Activated naive CD4-positive, alpha-beta T cell (primary cell): ENCODE measurements at places on chromosomes 2 and 18.

DNA sequence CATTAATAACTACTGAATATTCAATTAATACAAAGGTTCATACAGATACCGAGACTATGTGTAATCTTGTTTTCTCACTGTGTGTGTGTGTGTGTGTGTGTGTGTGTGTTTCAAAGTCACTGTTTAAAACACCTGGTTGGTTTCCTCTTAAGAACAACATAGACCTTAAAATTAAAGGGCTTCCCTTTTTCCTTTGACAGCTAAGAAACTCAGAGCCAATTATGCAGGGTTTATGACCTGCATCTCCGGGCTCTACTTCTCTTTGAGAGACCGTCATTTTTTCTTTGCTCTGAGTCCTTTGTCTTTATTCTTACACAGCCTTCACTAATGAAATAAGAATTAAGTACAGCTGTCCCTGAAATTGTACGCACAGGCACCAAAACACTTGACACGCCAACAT lies 145.6 kb downstream of the HDAC4 start:
- no peak for DNase-seq

DNA sequence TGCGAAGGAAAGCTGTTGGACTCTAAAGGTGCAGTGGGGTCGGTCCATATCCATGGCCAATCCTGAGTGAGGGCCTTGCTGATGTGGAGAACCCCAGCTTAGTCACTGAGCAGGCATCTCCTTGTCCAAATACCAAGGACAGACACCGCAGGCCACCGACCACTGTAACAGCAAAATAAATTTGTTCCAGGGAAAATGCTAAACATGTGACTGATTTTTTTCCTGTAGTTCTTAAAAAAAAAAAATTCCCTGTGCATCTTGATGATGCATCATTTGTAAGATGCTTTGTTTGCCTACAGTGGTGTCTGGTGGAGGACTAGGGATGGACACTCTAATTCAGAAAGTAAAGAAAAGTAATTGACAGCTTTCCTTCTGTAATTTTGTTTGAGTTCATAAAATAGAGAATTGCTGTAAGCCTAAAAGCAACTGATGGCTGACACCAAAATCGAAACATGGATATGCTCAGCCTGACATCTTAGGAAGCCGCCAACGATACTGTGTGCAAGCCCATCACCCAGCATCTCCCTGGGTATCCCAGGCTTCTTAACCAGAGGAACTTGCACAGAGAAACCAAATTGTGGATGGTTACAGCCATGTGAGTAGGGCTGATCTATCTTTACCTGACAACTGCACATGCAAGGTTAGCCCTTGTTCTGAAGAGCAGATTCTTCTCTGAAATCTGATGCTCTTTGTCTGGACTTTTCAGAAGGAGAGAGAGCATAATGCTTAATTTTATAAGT lies 188.6 kb downstream of the ARL4C start:
- DNase-seq: no peak

DNA sequence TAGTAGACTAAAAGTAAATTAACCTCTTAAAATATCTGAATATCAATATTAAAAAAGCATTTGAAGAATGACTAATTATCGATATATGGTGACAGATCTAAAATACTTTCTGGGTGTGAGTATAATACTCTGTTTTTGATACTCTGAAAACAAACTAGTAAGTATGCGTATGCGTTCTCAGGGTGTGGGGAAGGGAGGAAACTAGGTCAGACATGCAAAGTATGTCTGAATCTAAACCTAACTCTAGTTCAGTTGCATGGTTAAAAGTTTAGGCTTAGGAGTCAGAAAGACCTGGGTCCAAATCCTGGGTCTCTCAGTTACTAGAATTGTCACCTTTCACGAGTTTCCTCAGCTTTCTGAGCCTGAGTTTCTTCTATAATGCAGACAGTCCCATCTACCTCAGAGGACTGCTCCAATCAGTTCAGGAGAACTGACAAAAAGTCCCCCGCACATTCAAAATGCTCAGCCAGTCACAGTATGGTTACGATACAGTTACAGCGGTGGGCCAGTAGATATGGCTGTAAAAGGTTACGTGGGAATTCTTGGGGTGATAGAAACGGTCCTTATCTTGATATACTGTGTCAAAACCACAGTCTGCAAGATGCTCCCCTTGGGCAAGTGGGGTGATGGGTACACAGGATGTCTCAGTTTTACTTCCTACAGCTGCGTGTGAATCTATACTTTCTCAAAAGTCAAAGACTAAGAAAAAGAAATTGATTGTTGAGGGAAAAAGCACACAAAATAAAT lies 29.2 kb downstream of the UNC50 start:
- DNase-seq: no peak

GRCh38 chr2:198173242-198173641 lies 368.8 kb downstream of the PLCL1 start:
- DNase-seq: no peak

DNA sequence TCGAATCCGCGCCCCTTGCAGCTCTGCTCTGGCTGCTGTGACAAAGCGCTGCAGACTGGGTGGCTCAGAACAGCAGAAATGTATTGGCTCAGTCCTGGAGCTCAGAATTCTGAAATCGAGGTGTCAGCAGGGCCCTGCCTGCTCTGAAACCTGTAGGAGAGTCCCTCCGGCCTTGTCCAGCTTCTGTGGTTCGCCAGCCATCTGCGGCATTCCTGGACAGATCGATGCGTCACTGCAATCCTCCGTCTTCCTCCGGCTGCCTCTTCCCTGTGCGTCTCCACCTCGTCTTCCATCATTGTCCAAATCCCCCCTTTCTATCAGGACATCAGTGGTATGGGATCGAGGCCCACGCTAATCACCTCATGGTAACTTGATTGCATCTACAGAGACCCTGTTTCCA lies 115.2 kb downstream of the RNF144A start:
- DNase-seq: no peak

GRCh38 chr18:34978533-34978893 lies 62.7 kb upstream of the MAPRE2 start:
- DNase-seq: no peak

DNA sequence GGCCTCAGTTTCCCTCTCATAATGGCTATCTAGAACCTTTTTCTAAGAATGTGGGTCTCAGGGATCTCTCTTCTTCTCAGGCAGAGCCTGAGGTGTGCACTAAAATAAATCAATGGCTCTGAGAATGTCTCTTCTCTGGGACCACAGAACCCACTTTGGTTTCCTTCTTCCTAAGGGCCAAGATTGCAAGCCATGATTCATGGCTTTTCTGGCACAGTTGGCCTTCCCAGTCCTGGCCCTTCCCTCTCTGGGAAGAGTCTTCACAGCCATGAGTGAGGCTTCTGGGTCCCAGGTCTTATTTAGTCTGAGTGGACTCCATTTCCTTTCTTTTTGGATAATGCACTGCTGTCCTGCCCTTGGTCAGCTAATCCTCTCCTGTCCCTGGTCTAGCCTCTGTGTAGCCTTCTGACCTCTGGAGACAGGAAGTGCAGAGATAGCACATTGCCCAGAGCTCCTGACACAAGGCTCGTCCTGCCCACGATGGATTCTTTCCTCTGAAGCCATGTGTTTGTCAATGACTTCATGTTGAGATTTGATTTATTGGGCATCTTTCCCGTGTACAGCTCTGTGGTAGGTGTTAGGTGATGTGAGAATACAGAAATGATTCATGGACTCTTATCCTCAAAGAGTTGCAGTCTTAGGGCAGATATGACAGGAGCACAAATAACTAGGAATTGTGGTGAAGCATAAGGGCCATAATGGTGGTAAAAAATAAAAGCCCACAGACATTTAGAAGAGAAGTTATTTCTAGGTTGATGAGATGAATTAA lies 245.0 kb downstream of the CLIP4 start:
- DNase-seq: no peak

DNA sequence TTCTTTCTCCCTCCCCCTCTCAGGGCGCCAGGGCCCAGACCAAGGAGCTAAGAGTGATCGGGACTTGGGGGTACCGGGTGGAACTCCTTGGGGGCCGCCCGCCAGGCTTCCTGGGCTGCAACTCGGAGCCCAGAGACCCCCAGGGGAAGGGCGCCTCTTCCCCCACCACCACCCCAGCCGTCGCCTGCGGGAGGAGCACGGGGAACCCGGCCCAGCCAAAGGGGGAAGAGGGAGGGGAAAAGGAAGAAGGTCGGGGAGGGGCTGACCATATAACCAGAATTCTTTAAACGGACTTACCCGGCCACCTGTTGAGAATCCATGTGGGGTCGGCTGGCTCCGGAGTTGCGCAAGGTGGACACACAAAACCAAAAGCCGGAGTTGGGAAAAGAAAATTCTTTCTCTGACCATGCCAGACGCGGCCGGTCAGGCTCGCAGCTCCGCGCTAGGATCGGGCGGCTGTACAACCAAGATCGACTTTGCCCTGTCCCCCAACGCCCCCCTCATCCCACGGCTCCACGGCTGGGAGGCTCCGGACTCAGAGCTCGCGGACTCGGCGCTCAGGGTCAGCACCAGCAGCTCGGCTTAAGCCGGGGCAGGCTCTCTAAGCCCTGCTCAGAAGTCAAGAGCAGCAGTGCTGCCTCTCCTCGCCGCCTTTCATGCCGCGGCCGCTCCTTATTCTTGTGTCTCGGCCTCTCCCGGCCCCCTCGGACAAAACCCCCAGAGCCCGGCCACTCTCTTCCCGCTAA lies 6.3 kb upstream of the SIX3 start:
- no peak for DNase-seq

- DNase-seq: no peak
Measured at GRCh38 chr2:224312741-224313140, 89.2 kb downstream of the FAM124B start.

GRCh38 chr2:56587456-56587855 lies 403.7 kb downstream of the CCDC85A start:
- DNase-seq: no peak

DNA sequence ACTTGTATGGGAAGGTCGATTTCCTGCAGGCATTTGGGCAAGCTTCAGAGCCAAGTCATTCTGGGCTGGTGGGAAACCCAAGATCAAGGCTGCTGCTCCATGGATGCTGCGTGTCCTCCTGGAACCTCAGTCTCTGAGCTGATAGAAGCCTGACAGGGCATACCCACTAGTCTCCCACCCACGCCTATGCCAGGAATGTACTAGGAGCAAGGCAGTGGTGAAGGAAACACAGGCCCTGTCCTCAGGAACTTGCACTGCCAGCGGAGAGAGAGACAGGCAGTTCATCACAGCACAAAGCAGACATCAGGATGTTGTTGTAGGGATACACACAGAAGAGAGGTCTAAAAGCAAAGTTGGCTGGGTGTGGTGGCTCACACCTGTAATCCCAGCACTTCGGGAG lies 84.2 kb downstream of the PLB1 start:
- DNase-seq: no peak

GRCh38 chr2:230181195-230181594 lies 38.6 kb downstream of the SP110 start:
- DNase-seq: no peak

GRCh38 chr18:46343456-46343855 lies 239.3 kb downstream of the HAUS1 start:
- no peak for DNase-seq

DNA sequence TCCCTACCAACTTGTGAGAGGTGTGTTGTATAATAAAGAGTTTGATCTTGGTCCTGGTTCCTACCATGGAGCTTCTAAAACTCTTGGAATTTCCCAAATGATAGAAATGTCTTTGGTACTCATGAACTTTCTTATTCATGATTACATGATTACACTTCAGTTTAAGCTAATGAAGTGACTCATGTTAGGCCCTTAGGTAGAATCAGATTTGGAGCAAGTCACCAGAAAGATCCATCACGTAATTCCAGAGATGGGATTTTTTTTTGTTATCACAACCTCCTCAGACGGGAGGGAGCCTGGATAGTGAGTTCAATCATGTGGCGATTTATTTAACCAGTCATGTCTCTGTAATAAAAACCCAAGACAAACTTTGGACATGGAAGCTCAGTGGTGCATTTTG lies 1287.6 kb upstream of the ZEB2 start:
- no peak for DNase-seq

- no peak for DNase-seq
Measured at GRCh38 chr2:46802665-46803546, 112.7 kb downstream of the MCFD2 start.

GRCh38 chr18:58960946-58961722 lies 96.5 kb downstream of the ZNF532 start:
- no peak for DNase-seq

DNA sequence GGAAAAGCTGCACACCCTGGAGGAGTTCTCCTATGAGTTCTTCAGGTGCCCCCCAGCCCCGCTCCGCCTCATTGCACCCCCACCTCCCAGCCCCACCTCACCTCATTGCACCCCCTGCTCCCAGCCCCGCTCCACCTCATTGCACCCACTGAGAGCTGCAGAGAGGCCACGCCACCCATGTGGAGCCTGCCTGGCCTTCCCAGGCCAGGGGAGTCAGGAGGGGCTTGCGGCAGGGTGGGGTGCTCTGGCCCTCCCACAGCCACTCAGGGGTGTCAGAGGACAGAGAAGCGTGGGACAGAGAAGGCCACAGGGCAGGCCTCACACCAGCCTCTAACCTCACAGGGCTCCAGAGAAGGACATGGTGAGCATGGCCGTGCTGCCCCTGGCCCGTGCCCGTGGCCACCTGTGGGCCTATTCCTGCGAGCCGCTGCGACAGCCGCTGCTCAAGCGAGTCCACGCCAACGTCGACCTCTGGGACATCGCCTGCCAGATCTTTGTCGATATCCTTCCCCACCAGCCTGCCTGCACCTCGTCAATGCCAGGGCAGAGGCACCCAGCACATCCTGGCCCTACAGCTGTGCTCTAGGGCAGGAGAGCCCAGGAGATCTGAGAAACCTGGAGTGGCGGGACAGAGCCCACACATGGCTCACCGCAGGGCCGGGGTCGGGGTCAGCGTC lies 15.0 kb upstream of the GPR17 start:
- DNase-seq: no peak

DNA sequence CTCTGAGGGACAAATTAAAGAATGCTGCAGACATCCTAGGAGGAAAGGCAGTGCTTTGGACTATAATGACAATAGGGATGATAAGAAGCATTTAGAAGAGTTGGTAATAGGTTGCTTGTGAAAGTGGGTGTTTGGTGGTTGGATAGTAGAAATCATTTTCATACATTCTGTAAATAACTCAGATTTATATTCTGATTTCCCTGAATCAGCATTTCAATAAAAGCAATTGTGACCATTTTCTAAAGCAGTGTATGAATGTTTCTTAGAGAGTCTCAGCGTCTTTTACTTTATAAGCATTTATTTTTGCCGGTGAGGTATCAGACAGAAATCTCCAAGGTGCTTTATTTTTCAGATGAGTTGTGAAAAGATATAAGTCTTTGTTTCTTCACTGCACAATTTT lies 1099.0 kb upstream of the LRRTM1 start:
- no peak for DNase-seq

GRCh38 chr2:141331127-141331526 lies 799.7 kb downstream of the LRP1B start:
- DNase-seq: no peak

GRCh38 chr18:13392899-13393298 lies 174.3 kb downstream of the LDLRAD4 start:
- DNase-seq: no peak
